ENCODE measurements at places on chromosomes 16 and 17.
A peak's percentile ranks its signal among the peaks of the same experiment; 100 is the strongest.

GRCh38 chr16:73086108-73086507 lies 38.2 kb upstream of the ZFHX3 start:
- DNase-seq = no peak

DNA sequence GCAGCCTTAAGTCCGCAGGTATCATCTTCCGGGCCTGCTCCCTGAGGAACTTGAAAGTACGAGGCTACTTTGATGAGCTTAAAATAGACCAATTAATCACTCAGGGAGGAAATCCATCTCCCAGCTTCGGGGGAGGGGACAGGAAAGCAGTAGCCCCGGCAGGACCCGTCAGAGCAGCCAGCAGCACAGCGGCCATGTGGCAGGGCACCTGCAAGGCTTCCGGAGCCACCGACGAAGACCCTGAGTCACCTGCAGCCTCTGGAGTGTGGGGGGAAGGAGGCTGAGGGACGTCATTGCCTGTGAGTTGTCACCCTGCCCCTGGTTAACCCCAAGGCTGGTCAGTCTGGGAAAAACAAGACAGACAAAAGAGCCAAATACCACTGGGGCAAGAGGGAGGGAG lies 4.4 kb upstream of the CYB561 start:
- no peak for DNase-seq

GRCh38 chr16:9260666-9261065 lies 169.2 kb downstream of the HAPSTR1 start:
- DNase-seq = no peak

GRCh38 chr17:81928544-81929252 lies 1.2 kb upstream of the MAFG start:
- DNase-seq = no peak

DNA sequence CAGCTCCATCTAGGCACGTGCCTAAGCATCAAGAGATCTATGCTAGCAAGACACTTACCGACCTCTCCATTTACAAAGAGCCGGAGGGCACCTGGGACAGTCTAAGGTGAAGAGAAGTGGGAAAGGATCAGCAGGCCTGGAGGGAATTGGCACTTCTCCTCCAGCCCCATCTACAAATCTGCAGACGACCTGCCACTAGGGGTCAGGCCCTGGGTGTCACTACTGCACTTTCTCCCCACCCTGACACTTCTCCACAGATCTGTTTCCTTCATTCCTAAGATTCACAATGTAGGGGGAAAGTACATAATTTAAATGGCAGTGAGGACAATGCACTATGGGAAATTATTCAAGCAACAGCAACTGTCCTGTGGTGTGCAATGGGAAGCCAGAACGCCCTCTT lies 8.1 kb downstream of the MKS1 start:
- DNase-seq = no peak

DNA sequence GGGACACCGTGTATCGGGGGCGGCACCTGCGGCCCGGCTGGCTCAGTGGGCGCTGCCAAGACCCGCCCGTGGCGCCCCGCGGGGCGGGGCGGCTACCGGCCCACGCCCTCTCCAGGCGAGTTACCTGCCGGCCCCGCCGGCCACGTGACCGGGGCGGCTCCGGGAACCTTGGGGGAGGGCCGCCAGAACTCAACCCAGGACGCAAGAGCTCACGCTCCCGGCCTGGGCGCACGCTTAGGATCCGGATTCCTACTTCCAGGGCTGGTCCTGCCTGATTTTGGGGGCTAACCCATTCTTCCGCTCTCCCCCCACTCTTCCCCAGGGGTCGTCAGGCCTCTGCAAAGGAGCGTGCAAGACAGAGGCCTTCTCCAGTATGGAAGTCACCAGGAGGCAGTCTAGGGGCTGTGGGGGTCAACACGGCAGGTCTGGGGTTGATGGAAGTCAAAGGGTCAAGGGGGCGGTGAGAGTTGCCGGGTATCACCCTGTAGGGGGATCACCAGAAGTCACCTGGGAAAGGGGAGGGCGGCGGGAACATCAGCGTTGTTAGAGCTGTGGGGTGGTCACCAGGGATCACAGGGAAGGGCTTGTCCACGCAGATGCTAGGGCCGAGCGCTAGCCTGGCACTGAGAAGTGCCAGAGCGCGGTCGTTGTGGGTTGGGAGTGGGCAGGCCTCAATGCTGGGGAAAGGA lies 354 bp upstream of the ESRP2 start:
- DNase-seq = peak; percentile 46

Measured in CD4-positive, CD25-positive, alpha-beta regulatory T cell (primary cell).